ENCODE measurements at places on chromosomes 11 and 22.

DNA sequence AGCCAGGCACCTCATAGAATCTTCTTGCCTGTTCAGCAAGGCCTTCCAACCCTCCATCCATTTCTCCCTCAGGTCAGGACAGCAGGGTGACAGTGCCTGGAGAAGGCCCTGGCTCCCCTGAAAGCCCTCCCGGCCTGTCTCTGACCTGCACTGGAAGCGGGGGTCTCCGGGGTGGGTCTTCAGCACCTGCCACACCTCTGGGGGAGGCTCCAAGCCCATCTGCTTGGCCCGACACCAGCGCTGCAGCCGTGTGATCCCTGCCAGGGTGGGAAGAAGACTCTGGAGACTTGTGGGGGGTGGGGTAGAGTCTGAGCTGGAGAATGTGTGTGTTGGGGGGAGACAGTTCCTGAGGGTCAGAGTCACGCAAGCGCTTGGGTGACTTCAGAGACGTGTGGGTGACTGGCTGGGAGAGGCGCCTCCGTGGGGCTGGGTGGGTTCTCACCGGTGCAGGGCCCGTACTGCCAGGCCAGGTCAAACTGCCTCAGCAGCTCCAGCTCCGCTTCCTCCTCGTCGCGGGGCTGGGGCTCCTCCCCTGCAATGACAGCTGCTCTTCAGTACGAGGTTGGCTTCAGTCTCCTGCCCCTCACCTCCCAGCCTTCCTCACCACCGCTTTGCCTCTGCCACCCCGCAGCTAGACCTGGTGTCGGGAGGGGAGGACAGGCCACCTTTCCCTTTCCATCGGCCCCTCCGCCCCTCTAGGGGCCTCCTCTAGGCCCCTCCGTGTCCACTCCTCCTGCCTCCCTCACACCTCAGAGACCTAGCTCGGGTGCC, 615 bp downstream of the POLD4 start:
- no peak for DNase-seq

- DNase-seq = peak; percentile 11
Observed at GRCh38 chr11:76512851-76513653, 68.2 kb downstream of the EMSY start.

DNA sequence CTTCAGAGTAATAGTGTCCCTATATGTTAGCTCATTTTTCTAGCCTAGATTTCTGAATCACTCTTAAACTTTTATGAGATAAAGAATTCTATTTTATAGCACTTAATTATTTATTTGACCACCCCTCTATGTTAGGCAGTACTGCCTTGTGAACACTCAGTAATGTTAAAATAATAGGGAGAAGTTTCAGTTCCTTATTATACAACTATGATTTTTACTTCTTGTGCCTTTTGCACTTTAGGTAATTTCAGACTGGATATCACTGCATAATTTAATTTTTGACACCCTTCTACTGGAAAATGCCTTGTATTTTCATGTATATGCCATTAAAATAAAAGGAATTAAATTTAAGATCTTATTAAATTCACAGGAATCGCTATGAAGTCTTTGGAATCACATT, 3.1 kb downstream of the BCO2 start:
- DNase-seq = no peak

- peak; percentile 90 for DNase-seq
Observed at GRCh38 chr11:19628018-19628417, 84.6 kb upstream of the NAV2 start.

DNA sequence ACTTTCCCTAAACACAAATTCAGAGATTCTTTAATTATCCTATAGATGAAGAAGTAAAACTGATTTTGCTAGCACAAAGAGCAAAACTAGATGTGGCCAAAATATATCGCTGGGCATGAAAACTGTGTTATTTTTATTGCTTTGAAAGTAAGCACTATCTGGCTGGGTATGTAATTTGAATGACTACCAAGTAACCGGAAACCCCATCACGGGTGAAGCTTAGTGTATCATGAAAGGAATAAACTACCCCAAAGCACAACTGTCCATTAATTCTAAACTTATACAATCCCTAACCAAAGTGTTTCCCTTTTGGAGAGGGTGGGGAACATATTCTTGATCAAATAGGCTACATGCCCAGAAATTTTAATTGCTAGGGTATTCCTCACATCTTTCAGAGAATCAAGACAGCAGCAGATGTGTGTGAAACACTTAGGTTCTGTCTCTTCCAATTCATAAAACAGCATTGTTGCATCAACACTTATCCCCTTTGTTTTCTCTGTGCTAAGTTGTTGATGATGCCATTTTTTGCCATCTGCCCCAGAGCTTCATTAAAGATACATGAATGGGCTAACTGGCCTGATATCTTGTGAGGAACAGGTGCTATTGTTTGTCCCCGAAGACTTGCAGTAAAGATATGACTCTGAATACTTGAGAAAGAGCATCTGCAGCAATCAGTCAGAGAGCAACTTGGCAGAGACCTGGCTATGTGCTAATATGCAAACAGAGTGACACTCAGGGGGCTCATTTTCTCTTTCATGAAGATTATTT, 238.2 kb downstream of the SOX6 start:
- DNase-seq = no peak

- no peak for DNase-seq
Observed at GRCh38 chr11:73198677-73199076, 19.4 kb upstream of the P2RY2 start.

- DNase-seq = no peak
Observed at GRCh38 chr11:127259102-127259501, 258.5 kb upstream of the KIRREL3 start.

GRCh38 chr11:20075627-20076026, 84.6 kb downstream of the DBX1 start:
- DNase-seq = no peak

DNA sequence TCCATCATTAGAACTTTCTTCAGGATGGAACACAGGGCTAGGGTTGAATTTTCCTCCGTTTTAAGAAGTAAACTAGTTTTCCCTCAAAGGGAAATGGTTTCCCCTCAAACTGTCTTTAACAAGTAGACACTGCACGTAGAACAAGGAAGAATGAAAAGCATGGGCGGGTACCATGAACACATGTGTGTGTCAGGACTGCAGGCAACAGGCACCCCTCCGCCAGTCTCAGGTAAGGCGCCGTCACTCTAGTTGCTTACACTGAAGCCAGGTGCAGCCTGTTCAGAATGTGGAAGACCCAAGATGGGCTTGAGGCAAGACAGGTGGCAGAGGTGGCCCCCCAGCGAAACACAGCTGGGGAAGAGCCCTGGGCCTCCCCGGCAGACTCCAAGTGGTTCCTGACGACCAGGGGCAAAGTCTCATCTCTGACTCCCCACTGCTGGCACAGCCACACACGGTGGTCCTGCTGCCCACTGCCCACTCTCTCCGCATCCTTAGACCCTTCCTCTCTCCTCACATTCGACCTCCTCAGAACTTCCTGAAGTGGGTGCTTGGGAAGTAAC, 25.4 kb upstream of the MOB2 start:
- no peak for DNase-seq

DNA sequence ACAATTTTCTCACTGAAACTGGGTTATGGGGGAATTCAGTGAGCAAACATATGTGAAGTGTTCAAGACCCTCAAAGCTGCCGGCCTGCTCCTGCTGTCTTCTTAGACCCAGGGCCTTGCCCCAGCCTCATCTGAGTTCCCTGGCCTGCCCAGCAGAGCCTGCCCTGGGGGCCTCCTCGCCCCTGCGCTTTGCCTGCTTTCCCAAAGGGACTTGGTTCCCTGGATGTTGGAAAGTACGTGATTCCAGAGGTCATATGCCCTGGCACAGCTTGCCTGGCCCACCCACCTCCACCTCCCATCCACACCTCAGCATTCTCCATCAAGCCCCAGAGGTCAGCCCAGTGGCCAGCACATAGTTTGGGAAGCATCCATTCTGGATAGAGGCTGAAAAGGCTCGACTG, 13.7 kb upstream of the POU2F3 start:
- DNase-seq = no peak

GRCh38 chr11:45322111-45322705, 36.1 kb upstream of the SYT13 start:
- DNase-seq = no peak

- no peak for DNase-seq
Observed at GRCh38 chr22:48156603-48157355, 1394.3 kb downstream of the TBC1D22A start.

DNA sequence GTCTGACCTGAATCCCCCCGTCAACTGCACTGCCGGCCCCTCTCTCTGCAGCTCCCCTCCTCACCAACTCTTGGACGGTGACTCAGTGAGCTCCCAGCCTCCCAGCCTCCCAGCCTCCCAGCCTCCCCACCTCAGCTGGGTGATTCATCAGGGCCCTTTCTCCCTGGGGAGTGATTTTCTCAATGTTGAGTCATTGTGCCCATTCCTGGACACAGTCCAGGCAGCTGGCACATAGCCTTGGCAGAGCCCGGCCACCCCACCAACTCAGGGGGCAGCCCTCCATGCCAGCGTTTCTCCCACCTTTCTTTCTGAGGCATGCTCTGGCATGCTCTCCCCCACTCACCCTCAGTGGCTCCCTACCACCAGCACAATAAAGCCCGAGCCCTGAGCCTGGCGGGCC, 30.7 kb downstream of the PDE2A start:
- peak; percentile 42 for DNase-seq

All from AG08395 (cell line).